ENCODE measurements at places on chromosomes 2 and 18.

- DNase-seq = no peak
Observed at GRCh38 chr18:63681449-63682340, 20.0 kb upstream of the SERPINB3 start.

- DNase-seq = no peak
Observed at GRCh38 chr2:4221845-4222244, 518.5 kb downstream of the DCDC2C start.

DNA sequence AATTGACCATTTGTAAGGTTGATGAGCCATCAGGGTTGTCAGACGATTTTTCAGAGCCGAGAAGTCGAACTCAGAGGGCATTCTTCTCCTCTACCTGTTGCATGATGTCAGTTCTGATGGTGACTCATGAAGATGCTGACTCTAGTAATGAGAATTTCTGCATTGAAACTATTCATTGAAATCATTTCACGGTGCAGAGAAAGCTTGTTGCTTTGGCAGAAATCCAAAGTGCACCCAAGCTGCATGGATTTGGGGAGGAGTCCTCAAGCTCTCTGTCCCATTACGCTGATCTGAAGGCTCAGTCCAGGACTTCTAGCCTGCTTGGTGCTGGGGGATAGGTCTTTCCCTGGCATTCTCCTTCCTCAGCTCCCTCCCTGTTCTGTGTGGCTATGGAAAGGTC is 125.7 kb upstream of the PXDN start:
- no peak for DNase-seq

DNA sequence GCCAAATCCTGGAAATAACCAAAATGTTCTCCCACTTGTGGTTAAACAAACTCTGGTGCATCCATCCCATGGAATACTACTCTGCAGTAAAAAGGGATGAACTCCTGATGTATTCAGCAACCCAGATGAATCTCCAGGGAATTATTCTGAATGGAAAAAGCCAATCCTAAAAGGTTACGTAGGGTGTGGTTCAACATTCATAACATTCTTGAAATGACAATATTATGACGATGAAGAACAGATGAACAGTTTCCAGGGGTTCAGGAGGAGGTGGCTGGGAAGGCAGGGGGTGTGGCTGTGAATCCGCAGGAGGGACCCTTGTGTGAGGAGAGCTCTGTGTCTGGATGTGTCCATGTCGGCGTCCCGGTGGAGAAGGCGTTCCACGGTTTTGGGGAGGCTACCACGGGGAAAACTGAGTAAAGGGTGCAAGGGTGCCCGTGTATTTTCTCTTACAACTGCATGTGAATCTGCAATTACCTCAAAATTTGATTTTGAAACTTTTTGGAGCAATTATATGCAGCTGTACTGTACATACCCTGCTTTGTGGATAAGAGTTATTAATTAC is 47.3 kb downstream of the KCNG2 start:
- no peak for DNase-seq

DNA sequence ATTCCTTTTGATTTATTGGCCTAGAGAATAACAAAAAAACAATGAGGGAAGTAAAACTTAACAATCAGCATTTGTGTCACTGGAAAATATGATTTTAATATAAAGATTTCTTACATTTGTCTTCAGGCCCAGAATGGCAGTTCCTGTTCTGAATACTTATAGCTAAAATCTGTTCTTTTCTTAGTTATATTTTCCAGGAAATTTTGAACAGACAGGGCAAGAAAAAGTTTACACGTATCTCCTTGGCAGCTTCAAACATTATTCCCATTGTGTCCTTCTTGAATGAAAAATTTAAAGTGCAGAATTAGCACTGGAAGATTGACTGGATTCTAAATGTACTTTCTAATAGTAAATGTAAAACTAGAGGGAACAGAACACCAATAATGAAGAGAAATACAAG is 1454.0 kb upstream of the PIK3C3 start:
- no peak for DNase-seq

GRCh38 chr18:45399643-45400042 is 215.6 kb upstream of the SLC14A2 start:
- no peak for DNase-seq

Measured in activated T-helper 1 cell treated with anti-CD3 and anti-CD28 coated beads, Interleukin-2, amount 50 U/mL, for 16 hours (primary cell).